Cortex of kidney (tissue), 1 donor: ENCODE measurements at places on chromosomes 16 and 17.

GRCh38 chr17:75250009-75250471 is 11.4 kb downstream of the GGA3 start:
- no peak for DNase-seq

DNA sequence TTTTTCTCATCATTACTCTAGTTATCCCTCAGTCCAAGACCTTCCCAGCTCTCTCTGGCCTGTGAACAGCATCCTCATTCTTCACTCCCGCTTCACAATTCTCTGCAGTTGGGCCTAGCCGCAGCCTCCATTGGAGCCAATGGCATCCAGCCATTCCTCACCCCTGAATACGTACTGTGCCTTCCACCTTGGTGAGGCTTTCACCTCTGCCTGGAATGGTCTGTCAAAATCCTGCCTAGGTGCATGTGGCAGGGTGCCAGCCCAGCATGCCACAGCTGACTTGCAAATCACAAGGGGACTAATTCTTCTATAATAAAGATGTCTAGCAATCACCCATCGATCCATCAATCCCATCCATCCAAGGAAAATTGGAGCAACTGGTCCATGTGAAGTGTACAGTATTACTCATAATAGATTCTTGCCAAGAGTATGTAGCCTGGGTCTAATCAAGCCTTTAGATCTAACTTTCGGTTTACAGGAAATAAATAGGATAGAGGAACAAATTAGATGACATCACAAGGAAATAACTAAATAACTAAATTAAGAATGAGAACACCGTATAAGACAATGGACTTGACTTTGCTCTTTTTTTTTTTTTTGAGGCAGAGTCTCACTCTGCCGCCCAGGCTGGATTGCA is 5.1 kb upstream of the CX3CL1 start:
- DNase-seq: no peak

DNA sequence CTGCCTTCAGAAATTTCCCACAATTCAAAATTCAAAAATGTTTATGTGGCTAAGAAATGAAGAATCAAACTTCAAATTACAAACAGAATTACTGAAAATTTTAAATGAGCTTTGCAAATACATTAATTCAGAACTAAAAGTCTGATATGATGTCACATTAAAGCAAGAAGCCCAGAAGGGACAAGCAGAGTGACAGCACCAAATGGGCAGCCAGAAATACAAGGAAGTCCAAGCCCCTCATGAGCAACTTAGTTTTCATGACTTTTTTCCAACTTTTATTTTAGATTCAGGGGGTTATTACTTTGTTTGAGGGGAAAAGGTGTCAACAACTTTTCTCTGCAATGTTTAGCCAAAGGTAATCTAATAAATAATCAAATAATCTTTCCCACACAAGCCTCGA is 21.5 kb downstream of the UBE2G1 start:
- DNase-seq: no peak

- DNase-seq: no peak
Observed at GRCh38 chr16:10584981-10585438, 4.6 kb upstream of the EMP2 start.

DNA sequence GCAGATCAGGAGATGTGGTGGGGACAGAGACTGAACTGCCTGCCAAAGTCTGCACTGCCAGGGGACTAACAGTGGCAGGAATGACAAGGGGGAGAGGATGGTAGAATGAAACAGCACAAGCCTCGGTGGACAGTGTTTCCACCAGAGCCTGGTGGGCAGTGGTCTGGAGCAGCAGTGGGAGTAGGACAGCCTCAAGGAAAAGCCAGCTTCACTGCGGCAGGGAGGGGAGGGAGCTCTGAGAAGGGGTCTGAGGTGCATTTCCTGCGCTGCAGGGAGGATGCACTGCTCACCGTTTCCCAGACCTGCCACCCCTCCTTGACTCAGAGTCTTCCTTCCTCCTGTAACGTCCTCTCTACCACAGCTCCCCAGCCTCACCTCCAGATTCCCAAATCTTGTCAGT is 33.8 kb downstream of the MARCHF10 start:
- no peak for DNase-seq

DNA sequence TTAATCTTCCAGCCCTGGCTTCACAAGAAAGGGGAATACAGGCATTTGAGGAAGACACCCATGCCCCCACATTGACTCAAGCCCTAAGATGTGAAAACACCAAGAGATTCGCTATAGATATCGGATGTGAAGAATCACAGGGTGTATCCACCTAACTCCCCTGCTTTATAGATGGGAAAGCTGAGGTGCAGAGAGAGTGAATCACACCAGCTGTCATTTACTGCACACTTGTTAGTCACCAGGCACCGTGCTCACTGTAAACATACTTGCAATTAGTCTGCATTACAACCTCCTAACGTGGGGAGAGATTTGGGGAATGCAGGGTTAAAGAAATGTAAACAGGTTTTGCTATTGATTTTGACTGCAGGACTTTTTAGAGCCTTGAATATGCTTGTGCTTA is 325.5 kb downstream of the C16orf95 start:
- DNase-seq: no peak

- no peak for DNase-seq
Observed at GRCh38 chr17:60606036-60606435, 6.0 kb downstream of the PPM1D start.

DNA sequence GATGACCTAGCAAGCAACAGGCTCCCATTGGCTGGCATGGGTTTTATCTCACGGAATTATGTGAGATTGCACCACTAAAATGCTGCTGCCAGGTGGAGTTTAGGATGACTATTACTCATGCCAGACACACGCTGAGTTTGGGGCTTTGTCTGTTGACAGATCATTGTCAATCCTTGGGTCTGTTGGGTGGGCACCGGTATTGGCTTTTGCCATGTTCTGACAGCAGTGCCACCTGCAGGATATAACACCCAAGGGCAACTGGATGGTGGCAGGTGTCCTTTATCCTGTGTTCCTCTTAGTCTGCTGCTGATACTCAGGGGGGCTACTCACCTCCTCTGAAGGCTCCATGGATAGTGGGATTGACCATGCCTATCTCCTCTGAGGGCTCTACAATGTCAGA is 221.6 kb upstream of the DYNLRB2 start:
- no peak for DNase-seq

- DNase-seq: no peak
Observed at GRCh38 chr16:3180445-3180878, 7.5 kb upstream of the OR1F1 start.

- DNase-seq: no peak
Observed at GRCh38 chr17:17398188-17398942, 78.4 kb upstream of the MED9 start.

- no peak for DNase-seq
Observed at GRCh38 chr17:49527927-49528651, 33.0 kb downstream of the NGFR start.

DNA sequence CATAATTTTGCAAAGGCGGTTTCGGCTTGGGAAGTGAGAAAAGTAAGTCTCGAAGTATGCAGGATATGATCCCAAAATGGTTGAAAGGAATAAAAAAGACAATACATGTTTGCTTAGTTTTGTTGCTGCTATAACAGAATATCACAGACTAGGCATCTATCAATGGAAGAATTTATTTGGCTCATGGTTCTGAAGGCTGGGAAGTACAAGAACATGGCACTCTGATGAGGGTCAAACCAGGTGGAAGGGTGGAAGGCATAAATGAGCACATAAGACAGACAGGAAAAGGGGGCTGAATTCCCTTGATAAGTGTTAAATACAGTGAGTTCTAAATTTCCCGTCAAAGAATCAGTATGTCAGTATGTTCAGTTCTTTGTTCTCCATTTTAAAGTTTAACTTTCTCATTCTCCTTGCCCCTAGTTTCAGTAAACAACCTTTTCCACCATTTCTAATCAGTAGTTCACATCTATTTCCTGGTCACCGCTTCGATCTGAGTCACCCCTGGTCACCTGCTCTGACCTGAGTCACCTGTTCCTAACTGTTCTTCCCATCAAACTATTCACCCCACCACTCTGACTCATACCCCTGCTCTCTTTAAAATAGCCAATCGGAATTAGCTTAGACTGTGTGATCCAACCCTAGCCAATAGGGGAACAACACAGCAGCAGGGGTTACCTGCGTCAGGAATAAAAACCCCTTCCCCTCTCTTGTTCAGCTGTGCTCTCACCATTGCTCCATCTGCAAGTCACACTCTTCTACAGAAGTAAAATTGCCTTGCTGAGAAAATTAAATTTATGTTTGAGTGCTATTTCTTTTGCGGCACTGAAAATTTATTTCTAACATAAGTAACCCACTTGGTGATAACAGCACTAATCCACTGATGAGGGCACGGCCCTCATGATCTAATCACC is 240.8 kb downstream of the STX8 start:
- no peak for DNase-seq

DNA sequence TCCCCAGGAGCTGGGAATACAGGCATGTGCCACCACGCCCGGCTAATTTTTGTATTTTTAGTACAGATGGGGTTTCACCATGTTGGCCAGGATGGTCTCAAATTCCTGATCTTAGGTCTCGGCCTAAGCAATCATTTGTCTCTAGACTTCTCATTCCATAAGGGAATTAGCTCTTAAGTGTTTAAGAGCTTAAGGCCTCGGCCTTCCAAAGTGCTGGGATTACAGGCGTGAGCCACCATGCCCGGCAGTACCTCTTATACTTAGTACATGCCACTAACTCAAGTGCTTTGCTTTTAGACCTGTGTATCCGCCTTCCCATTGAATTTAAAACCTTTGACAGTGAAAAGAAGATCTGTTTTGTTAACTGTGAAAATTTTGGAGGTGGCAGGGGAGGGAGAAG is 16.6 kb upstream of the IL21R start:
- no peak for DNase-seq

DNA sequence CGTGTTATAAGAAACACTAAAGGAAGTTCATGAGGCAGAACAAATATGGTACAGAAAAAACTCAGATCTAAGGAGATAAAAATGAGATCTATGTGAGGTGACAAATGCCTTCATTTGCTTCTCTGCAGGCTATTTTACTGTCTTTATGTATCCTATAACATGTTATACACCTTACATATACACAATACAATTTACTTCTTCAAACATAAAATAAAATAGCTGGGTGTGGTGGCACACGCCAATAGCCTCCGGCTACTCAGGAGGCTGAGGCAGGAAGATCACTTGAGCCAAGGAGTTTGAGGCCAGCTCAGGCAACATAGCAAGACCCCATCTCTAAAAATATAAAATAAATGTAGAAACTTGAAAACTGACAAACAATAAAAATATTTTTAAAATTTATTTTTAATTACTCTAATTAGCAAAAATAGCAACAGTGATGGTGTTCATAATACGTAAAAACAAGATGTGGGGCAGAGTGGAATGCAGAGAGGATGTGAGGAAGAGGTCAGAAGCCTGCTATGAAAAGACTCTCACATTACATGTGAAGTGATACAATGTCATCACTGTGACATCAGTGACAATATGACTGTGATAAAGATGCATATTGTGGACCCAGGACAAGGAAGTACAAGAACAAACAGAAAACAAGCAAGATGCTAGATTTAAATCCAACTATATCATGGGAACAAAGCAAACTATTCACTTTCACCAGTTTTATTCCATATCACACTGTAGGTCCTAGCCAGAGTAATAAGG is 31.0 kb downstream of the VPS53 start:
- no peak for DNase-seq

DNA sequence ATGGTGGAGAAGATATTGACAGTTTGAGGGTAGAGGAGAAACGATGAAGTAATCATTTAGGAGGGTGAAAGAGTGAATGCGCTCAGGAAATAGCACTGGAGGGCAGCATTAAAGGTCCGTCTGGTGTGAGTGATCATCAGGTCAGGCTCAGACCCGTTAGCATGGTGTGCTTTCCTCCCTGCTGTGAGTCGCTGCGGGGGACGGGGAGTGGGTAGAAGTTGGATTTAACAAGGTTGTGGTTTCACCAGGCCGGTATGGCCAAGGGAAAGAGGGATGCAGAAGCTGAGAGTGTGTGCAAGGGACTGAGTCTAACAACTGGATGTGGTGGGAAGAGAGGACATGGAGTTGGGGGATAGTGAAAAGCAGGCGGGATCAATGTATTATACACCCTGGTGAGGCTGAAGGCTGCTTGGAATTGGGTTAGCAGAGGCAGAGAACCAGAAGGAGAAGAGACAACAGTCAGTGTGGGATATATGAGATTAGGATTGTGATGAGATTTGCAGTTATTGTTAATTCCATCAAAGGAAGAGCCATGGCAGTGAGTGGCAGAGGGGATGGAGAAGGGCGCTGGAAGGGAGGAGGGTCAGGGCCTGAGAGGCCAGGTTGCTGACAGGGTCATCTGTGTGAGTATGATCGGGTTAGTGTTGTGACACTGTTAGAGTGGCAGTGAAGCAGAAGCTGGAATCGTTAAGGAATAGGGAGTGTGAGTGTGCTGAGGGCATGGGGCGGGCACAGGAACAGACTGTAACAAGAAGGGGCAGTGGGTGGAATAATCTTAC is 59.0 kb upstream of the TBX2 start:
- no peak for DNase-seq

GRCh38 chr17:66364990-66365490 is 62.6 kb downstream of the PRKCA start:
- no peak for DNase-seq

- no peak for DNase-seq
Observed at GRCh38 chr17:28599311-28600184, 723 bp upstream of the SPAG5 start.

DNA sequence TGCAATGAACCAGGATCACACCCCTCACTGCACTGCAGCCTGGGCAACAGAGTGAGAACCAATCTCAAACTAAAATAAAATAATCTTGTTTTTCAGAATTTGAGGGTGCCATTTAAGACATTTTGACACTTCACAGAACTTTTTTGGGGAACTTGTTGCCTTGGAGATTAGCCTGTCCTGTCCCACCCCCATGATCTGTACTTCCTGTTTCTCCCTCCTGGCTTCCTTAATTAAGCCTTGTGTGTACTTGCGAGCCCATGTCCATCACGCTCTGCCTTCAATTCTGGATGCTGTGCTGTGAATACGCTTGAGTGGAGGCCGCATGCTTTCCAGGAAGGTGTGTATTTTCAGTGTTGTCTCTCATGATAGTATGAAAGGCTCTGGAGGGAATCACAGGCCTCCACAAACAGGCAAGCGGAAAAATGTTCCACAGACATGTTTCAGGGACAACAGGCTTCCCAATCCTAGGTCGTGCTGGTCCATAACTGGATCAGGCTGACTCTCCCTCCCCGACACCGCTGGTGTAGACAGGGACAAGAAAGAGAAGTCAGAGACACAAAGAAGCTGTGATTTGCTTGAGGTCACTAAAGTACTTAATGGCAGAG is 56.9 kb downstream of the NOS2 start:
- DNase-seq: no peak

DNA sequence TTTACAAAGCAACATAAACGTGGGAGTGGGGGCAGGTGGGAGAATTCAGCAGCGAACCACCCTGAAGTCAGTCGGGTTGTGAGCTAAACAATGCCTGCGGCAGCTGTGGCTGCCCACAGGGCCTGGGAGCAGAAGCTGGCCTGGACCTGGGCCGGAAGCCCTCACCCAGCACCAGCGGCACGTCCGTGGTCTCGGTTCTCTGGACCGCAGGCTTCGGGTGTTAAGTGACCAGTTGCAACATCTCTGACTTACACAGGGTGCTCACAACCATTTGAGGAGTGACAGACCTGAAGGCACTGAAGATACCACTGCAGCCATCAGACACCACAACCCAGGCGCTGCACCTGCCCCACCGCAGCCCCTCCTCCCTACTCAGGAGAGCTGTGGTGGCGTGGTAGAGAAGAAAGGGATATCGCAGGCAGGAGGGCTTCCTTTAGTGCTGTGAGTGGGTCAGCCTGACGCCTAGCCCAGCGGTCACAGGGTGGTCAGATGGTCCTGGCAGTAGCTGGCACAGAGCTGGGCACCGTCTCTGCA is 33.8 kb downstream of the CBFA2T3 start:
- DNase-seq: no peak
